ENCODE measurements at places on chromosomes 7 and 10.

DNA sequence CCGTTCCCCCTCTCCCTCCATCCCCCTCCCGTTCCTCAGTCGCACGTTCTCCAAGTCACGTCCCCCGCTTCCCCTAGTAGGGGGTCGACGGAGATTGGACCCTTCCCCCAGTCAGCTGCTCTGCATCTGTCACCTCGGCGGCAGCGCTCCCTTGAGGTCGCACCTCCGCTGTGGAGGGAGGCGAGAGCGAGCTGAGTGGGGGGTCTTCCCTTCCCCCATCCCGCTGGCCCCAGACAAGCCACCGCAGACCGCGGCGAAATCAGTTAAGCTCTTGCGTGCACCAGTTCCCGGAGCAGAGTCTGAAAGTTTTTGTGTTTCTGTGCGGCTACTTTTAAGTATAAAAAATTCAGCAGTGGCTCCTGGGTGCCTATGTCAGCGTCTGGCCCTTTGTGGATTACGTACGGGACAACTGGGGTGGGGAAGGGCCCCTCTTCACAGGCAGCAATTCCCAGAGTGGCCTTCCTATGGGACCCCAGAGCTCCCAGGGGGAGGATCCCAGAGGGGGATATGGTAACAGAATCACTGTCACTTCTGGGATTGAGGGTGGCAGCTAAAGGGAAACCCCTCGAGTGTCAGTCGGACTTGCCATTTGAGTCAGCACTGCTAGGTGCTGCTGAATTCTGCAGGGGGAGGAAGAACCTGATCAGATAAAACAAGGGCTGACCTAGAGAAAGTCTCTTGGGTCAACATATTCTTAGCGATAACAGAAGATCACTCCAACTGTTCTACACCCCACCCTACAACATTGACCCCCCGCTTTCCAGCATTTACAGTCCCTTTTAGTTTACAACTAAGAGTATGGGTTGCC is 12.5 kb upstream of the DDIT4 start:
- DNase-seq: no peak

GRCh38 chr10:34432589-34432988 is 382.5 kb downstream of the PARD3 start:
- DNase-seq: no peak

GRCh38 chr7:129489491-129489890 is 12.8 kb upstream of the SMKR1 start:
- DNase-seq: no peak

- no peak for DNase-seq
These were observed 1.2 kb upstream of the LRMDA start for GRCh38 chr10:75430000-75430763.

DNA sequence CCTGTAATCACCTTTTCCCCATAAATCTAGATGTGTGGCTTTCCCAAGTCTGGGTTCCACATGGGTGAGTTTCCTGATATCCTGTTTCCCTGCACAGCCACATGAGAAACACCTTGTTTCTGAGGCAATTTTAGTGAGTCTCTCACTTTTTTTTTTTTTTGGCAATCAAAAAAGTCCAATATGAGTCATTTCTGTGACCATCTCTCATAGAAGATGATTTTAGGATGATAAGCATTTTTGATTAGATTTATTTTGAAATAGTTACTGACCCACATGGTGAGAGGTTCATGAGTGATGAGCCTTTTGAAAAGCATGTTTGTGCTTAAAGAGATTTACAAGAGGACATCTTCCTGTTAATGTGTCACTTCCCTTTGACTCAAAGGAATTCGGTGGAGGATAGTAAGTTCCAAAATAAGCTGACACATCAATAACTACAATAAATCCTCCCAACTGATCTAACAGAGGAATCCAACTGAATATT is 464.0 kb downstream of the INHBA start:
- DNase-seq: no peak

GRCh38 chr10:35635576-35635975 is 6.5 kb downstream of the FZD8 start:
- DNase-seq: no peak

DNA sequence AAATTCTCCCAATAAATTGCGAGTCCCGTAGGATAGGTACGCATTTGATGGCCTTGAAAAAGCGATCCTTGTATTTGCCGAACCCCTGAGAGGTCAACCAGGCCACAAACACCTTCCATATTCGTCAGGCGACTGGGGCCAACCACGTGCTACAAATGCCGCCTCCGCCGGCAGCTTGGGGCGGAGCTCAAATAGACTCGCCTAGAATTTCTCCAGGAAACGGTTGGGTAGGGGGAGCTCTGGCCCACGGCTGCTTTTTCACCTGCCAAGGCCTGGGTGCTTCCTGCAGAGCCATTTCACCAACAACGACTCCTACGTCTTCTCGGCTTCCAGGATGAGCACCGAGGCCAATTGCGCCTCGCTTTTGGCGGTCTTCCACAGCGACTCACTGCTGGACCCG is 53.4 kb upstream of the KIF5B start:
- DNase-seq: no peak

GRCh38 chr7:112497481-112497880 is 16.7 kb downstream of the LSMEM1 start:
- no peak for DNase-seq

DNA sequence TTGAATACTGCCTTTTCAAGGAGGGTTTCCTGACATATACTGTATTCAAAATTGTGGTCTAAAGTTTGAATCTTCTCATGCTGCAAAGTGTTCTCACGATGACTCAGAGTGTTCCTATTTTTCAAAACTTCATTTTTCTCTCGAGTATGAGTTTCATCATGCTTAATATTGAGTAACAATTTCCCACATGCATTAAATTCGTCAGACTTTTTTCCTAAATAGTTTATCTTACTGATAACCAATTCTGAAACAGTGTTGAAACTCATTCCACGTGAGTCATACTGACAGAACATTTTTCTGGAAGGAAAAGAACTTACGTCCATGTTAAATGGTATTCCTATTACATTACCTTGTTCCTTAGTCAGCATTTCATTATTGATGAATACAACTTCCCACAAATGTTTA is 44.1 kb downstream of the ZNF33B start:
- DNase-seq: no peak

- no peak for DNase-seq
These were observed 34.6 kb upstream of the TPST1 start for GRCh38 chr7:66170309-66171231.

- DNase-seq: peak; percentile 89
These were observed 12.3 kb upstream of the ASB4 start for GRCh38 chr7:95473276-95473985.

DNA sequence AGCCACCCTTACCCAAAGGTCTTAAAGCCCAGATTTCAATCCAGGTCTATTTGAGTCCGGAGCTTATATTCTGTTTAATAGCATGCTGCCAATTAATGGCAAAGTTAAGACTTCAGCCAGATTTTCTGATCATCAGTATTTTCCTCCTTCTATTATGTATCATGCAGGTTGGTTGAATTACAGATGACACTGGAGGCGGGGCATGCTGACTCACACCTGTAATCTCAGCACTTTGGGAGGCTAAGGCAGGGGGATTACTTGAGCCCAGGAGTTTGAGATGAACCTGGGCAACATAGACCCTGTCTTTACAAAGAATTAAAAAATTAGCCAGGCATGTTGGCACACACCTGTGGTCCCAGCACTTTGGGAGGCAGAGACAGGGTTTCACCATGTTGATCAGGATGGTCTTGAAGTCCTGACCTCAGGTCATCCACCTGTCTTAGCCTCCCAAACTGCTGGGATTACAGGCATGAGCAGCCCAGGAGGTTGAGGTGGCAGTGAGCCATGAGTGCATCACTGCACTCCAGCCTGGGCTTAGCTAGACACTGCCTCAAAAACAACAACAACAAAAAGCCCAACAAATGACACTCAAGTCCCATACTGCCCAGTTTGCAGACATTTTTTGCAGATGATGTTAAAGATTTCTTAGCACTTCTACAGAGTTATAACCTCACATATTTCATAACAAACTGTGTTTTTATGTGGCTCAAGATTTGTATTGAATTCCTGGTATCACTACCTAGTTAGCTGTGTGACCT is 62.5 kb downstream of the MCU start:
- DNase-seq: no peak

DNA sequence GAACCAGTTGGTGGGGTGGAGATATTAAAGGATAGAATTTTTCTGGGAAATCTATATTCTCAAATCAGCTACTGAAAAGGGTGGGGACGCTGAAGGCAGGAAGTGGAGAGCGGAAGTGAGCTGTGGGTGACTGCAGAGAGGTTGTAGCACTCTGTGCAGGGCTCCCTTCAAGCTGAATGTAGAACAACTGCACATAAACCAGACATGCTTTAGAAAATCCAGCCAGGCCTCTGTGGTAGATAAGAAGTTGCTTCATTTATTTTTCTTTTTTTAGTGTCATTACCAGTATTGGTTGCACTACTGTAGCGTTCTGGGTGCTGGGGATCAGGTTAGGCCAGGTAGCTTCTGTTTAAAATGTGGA is 127.8 kb downstream of the CELF2 start:
- DNase-seq: no peak

DNA sequence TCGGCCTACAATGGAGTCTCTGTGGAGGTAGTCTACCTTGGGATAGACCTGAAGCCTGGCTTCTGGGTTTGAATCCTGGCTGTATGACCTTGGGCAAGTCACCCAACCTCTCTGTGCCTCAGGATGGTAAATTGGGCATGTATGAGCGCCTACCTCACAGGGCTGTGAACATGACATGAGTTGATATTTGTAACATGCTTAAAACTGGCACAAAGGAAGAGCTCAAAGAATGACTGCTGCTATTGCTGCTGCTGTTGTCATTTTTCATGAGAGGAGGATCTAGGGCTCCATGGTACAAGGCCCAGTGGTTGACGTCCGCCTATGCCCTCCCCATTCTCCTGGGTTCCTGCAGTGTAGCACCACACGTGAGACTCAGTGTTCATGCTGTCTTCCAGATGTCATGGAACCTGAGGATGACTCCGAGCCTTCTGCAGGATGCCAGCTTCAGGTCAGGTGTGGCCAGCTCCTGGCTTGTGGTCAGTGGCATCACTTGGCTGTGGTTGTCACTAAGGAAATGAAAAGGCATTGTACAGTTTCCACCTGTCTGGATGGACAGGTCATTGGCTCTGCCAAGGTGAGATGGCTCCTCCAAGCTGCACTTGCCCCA is 95.0 kb downstream of the WDFY4 start:
- no peak for DNase-seq

GRCh38 chr7:25832456-25832855 is 319.5 kb upstream of the NFE2L3 start:
- DNase-seq: no peak

GRCh38 chr10:13383399-13383761 is 35.3 kb upstream of the SEPHS1 start:
- no peak for DNase-seq

- DNase-seq: no peak
These were observed 406 bp downstream of the SYNPO2L start for GRCh38 chr10:73655257-73655989.

DNA sequence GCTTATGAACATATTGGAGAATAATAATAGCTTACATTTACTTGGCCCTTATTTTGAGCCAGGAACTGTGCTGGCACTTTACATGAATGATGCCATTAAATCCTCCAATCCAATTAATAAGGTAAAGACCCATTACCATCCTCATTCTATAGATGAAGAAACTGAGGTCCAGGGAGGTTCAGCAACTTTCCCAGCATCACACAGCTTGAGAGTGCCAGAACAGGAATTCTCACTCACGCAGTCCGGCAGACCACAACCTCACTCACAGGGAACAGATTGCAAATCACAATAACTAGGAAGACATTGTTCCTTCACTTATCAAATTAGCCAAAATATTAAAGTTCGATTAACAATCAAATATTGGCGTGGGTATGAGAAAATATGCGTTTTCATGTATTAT is 18.3 kb downstream of the GPRIN2 start:
- DNase-seq: no peak

GRCh38 chr10:114879541-114880158 is 58.1 kb downstream of the FHIP2A start:
- DNase-seq: no peak

DNA sequence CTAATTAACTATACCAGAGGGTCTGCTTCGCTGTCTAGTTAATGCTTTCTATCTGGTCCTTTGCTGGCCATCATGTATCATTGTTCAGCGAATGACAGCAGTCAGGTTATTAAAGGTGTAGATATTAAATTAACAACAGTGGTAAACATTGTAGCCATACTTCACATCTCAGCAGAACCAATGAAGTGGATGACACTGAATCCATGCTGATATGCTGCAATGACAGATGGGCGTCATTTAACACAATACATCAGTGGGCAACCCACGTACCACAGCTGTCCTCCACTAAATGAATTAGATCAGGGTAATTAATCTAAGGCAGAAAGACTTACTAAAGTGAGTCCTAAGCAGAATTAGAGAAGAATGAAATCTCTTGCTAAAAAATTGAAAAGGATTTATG is 767.2 kb downstream of the NXPH1 start:
- DNase-seq: no peak

DNA sequence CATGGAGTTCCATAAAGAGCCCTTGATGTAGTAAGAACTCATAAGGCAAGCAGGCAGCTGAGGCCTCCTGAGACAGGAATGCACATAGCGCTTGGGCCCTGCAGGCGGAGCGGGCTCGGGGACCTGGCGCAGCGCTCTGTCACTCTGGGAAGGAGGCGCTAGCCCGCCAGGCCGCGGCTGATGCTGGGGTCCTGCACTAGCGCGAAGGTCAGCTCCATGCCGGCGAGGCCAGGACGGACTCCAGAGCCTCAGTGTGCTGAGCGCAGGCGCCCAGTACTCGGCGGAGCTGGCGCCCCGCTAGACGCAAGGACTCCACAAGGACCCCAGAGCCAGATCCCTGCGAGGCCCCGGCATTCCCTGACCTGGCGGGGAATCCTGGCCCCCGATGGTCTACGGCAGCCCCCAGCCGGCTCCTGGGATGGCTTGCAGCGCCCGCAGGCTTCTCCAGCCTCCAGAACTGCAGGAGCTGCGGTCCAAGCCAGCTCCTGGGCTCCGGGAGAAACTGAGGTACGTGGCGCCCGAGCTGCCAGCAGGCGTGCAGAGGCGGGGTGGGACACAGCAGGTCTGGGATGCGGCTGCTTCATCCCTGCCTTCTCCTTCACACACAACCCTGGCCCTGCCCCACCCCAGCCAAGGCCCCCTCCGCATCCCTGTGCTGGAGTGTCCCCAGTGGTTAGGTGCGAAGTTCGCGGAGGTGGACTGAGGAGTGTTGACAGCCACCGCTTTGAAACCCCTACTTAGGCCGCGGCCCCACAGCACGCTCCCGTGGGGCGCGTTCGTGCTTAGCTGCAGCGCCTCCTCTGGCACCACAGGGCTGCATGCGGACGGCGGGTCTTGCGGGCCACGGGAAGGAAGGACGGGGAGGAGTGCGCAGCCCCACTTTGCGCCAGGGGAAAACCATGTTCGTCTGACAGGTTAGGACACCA is 761.5 kb upstream of the POM121L12 start:
- DNase-seq: no peak

DNA sequence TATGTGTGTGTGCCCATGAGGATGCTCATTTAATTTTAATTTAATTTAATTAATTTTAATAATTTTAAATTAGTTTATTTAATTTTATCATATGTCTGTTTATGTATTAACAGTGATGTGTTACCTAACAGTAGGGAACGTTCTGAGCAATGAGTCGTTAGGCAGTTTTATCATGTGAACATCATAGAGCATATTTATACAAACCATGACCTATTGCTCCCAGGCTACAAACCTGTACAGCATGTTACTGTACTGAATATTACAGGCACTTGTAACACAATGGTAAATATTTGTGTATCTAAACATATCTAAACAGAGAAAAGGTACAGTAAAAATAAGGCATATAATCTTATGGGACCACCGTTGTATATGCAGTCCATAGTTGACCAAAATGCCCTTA is 13.7 kb upstream of the CFAP69 start:
- DNase-seq: no peak
